Karpas-422 (cell line): ENCODE measurements at places on chromosomes 7 and 10. TPM values are rescaled to one million over a fixed set of nuclear protein-coding genes. Genes with fewer than 3 reads are reported as not detected.

DNA sequence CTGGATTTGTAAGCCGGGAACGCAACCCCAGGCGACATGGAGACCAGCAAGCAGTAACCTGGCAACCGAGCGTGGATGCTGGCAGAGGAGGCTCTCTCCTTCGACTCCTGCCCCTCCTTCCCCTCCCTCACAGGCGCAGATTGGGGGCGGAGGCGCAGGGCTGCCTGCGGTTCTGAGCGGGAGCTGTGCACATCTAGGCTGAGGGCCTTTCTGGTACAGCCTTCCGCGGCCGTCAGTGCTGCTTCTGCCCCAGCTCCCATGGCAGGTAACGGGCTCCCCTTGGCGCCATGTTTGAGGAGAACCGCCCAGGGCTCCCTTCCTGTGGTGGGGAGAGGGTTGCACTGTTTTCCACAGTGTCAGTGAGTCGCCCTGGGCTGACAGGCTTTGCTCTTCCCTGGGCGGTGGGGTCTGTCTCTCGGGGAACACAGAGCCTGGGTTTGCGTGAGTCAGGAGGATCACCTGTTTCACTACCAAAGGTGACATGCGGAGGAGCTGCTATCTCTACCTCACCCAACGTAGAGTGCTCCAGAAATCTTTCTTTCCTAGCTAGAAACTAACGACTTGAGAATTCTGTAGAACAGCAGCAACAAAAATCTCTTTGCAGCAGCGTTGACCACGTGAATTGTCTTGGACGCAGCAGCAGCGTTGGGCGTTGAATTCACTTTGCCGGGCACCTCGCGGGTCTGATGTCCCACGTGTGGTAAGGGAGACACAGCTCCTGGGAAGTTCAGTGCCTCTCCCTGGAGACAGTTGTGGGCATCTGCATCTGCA is 154.8 kb upstream of the COBL start:
- no peak for DNase-seq

DNA sequence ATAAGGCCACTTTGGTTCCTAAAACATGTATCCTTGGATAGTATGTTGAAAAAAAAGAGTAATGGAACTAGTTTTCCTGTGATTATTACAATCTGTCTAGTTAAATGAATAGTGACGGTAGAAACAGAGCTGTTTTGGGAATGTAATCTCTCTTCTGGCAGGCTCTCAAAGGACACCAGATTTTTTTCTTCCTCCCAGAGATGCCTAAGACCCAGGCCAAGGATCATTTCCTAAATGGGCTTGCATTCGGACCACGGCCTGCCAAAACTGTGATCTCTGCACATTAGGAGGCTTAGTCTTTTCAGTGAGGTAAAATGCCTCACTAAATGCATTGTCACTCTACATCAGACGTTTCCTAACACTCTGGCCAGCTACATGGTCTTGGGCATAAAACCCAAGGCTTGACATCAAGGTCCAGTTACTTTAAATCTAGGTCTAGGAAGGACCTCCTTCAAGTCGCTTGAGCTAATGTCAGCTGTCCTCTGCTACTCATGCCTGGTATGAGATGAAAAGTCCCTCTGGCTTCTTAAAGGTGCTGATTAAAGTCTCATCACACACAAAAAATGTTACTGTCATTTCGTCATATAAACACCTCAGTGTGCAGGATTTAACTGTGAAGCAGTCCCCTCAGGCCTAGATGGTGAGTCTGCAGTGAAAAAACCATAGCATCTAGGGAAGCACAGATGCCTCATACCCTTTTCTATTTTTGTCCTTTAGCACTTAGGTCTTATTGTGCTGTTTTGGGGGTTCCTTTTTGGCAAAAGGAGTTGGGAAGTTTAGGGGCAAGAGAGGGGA is 47.7 kb downstream of the DLD start:
- no peak for DNase-seq

GRCh38 chr7:128941323-128941890 is 3.7 kb downstream of the IRF5 start:
- no peak for DNase-seq

GRCh38 chr7:7122701-7123281 is 59.6 kb upstream of the C1GALT1 start:
- DNase-seq = no peak

DNA sequence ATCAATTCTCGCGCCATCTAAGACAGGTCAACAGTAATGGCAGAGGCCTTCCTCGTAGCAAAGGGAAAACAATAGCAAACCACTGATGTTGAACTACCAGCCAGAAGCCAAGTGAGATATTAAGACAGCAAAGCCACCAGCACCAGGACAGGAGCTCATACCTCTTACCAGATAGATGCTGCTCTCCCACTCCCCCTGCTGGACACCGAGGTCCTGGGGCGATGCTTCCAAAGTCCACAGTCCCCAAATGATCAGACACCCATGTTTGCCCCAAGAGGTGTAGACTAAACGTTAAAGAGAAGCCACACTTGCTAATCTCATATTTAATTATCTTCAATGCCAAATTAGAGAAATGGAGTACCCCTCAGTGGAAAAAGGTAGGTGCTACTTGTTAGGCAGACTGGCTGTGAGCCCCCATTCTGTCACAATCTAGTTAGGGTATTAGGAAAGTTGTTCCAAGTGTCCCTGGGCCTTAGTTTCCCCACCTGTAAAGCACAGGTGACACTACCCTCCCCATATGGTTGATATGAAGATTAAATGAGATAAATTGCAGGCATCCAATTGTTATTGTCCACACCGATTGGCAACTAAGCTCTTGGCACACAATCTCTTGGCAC is 39.9 kb downstream of the TOMM7 start:
- DNase-seq = peak; percentile 87

DNA sequence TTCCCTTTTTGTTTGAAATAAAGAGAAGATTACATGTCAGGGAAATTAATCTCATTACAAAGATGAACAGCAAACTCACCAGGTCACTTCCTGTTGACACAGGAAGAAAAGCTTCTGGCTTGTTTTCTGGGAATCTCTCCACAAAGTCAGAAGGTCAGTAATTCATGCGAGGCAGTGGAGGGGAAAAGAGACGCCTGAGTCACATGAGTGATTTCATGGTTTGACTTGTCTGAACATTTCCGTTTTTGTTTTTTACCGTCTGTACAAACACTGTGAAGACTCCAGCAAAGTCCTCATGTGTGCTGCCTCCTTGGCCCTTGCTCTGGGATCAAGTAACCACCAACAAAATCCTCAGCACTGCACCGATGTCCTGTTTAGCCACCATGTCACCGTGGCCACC is 2.5 kb upstream of the HABP2 start:
- DNase-seq = no peak

- no peak for DNase-seq
These were observed 22.2 kb downstream of the TAS2R41 start for GRCh38 chr7:143499743-143500348.

The HOXA1 gene
- 4.1 and 4.4 TPM in 2 replicates for total RNA-seq

- no peak for DNase-seq
These were observed 4.9 kb downstream of the FAM53B start for GRCh38 chr10:124739119-124739921.

DNA sequence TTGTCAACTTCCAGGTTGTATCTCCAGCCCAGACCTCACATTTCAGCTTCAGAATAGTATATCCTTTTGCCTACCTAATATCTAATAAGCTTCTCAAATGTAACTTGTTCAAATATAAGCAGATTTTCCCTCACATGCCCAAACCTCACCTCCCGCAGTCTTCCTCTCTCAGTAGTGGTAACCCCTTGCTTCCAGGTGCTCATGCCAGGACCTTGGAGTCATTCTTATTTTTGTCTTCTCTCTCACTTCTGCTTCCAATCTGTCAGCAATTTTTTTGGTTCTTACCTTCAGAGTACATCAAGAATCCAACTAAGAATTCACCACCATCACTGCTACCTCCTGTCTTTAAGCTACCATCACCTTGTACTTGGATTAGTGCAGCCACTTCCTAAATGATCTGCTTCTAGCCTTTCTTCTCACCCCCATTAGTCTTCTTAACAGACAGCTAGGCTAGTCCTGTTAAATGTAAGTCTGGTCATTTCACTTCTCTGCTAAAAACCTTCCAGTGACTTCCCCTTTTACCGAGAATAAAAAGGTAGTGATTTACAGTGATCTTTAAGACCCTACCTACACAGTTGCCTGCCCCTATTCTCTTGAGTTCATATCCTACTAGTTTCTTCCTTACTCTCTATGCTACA is 14.0 kb downstream of the ANKIB1 start:
- DNase-seq = no peak

GRCh38 chr7:129804890-129805719 is 147.7 kb downstream of the UBE2H start:
- no peak for DNase-seq

The GIMAP8 gene
- not detected in 2 replicates for total RNA-seq

- no peak for DNase-seq
These were observed 534.2 kb upstream of the C7orf33 start for GRCh38 chr7:148056406-148056805.

The MPP7 gene
- total RNA-seq = 0.47 and 0.56 TPM in 2 replicates

The TCERG1L gene
- not detected in 2 replicates for total RNA-seq

DNA sequence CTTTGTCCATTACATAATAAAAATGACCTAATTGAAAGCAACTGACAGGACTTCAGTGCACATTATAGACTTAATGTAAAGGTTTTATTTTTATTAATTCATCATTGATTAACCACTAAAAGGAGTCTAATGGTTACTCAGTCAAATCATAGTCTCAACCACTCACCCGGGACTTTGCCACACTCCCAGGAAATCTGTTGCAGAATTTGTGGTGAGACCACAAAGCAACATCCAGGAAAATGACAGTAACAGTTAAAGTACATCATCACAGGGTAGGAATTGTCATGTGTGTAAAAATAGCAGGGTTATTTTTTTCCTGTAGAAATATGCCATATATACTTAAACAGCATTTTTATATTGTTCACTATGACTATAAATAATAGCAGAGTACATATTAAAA is 6.3 kb upstream of the HGF start:
- DNase-seq = no peak
